ENCODE measurements at places on chromosomes 2 and 18.

- no peak for DNase-seq
These were observed 366.5 kb upstream of the POU3F3 start for GRCh38 chr2:104487366-104487765.

DNA sequence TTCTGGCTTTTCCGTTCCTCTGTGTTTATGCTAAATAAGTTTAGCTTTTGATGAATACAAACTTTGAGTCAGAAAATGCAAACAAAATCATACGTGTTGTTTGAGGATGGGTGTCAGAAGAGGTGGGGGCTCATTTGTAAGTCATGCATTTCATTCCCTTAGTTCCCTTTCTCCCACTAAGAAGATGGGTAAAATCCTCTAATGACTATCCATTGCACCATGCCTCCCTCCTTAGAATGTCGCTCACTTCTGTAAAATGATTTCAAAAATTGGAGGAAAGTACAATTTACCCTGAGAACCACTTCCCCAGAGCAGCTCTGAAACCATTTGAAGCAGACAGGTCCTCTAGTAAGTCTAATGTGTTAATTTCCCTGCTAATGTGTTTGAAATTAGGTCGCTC, 629.6 kb upstream of the VRK2 start:
- DNase-seq = no peak

- no peak for DNase-seq
These were observed 23.4 kb downstream of the FBLN7 start for GRCh38 chr2:112161431-112162145.

- DNase-seq = no peak
These were observed 42.5 kb downstream of the SPATS2L start for GRCh38 chr2:200348897-200349563.

- DNase-seq = no peak
These were observed 438.4 kb upstream of the KLHL29 start for GRCh38 chr2:22946553-22946952.

GRCh38 chr2:124832521-124832920, 807.4 kb downstream of the CNTNAP5 start:
- no peak for DNase-seq

- DNase-seq = no peak
These were observed 9.7 kb upstream of the SLC39A10 start for GRCh38 chr2:195647302-195647701.

- no peak for DNase-seq
These were observed 28.4 kb upstream of the GTF2A1L start for GRCh38 chr2:48589170-48589767.

DNA sequence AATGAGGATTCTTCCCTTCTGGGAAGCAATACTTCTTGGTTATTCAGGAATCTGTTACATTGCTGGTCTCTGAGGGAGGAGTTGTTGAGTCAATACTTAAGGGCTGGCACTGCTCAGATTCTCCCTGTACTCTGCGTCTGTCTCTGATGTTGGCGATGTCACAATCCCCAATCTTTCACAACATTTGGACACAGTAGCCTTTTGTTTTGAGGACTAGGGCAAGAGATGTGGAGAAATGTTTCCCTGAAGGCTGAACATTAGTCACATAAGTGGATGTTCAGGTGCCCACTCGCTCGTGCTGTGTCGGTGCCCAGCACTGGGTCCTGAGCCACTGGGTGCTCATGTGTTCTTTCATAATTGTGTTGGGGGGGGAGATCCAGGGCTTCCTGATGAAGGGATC, 55.0 kb downstream of the MAPK4 start:
- no peak for DNase-seq

DNA sequence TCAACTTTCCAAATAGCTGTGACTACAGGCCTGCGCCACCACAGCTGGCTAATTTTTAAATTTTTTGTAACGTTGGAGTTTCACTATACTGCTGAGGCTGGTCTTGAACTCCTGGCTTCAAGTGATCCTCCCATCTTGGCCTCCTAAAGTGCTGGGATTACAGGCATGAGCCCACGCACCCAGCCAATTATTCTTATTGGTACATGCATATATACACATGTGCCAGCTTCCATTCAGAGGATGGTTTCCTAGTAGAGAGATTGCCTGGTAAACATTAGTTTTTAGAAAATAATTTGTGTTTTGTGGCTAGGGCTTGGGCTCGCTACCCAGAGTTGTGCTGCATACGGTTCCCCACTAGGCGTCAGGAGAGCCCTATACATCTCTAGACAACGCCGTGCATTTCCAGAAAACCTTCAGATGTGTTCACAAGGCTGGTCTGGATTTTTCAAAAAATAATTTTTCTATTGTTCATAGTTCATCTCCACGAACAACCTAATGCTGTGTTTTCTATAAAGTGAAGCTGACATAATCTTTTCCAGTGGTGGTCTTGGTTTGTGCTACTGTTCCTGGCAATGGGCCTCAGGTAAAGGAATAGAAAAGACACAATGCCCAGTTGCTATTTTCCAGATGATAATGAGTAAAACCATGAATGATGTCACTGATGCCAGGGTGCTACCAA, 14.6 kb upstream of the AFG3L2 start:
- peak; percentile 25 for DNase-seq

DNA sequence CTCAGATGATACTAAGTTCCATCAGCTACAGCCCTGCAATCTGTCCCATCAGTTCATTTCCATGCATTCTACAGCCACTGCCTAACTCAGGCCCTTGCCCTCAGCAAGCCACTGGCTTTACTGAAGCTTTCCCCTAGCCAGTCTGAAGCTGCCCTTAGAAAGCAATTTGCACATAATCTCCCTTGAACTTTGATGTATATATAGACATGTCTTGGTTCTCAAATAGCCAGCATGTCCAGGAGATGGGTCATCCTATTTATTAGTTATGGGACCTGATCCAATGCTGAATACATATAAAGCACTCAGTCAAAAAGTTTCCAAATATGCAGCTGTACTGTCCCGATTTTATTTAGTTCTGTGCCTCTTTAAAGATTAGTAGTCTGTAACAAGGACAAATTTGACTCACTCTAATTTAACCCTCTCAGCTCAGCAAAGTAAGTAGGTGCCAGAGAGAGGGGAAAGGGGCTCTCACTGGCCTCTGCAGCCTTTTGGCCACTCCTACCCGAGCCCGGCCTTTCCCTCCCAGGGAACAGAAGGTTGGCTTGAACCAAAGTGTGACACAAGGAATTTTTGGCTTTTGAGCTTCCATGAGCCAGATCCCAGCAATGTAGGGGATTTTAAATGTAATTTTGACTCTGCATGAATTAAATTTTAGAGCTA, 70.7 kb downstream of the CCDC93 start:
- no peak for DNase-seq

GRCh38 chr18:74163019-74163660, 14.8 kb downstream of the TIMM21 start:
- DNase-seq = no peak

GRCh38 chr2:196080526-196080925, 11.9 kb upstream of the DNAH7 start:
- DNase-seq = no peak

- no peak for DNase-seq
These were observed 35.4 kb downstream of the BARD1 start for GRCh38 chr2:214774108-214774507.

DNA sequence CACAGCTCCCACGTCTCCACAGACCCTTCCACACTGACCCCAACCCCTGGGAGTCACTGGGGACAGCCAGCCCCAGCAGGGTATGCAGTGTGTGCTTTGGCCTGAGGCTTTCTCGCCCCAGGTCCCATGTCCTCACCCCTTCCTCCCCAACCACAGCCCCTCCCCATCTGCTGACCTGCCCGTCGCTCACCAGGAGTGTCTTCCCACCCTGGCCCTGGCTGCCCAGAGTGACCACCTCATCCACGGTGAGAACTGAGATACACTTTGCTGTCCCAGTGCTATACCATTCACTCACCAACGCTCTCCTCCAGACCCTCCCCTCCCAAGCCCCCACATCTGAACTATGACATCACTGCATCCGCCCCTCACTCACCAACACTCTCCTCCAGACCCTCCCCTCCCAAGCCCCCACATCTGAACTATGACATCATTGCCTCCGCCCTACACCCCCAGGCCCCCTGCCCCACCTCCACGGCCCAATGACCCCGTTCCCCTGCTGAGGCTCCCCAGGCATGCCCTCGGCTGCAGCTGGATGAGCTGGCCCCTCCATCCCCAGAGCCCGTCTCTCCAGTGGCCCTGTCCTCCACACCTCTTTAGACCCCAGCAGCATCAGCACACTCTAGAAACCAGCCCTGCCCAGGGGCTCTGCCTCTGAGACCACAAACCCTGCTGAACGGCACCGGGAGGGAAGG, 55.2 kb downstream of the ANKMY1 start:
- no peak for DNase-seq

GRCh38 chr2:212733273-212733672, 194.7 kb upstream of the ERBB4 start:
- DNase-seq = no peak

DNA sequence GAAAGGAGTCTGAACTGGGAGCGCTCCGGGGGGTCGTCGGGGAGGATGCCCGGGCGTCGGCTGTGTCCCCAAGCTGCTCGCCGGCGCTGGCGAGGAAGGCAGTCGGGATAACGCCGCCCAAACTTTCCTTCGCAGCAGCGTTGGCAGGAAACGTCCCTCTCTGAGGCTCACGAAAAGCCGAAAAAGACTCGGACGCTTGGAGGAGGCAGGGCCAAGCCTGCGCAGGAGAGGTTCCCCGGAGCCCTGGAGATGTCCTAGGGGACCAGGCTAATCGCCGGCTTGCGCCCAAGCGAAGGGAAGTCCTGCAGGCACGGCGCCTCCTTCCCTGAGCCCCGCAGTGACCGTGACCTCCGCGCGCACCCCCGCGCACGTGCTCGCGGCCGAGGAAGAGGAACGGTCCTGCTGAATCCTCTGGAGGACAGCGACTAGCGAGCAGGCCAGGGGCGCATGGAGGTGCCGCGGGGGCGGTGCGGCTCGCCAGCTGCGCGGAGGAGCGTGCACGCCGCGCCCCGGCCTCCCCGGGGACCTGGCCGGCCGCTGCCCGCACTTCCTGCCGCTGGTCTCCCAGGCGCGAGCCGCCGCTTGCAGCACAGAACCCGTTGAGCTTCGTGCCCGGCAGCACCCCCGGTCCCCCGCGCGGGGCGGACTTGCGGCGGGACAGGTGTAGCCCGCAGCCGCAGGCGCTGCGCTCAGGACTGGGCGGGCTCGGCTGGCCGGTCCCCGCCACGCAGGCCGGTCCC, at the start of gene SH3RF3:
Gene SH3RF3 (plus strand): TSS at position 590 of the 740 bp plus-strand sequence.
- no peak for DNase-seq

- no peak for DNase-seq
These were observed 186.0 kb upstream of the EPHA4 start for GRCh38 chr2:221758076-221758475.

GRCh38 chr2:203707530-203707929, 1.1 kb downstream of the CD28 start:
- no peak for DNase-seq

- DNase-seq = no peak
These were observed 6.6 kb upstream of the PTMA start for GRCh38 chr2:231701456-231702373.

DNA sequence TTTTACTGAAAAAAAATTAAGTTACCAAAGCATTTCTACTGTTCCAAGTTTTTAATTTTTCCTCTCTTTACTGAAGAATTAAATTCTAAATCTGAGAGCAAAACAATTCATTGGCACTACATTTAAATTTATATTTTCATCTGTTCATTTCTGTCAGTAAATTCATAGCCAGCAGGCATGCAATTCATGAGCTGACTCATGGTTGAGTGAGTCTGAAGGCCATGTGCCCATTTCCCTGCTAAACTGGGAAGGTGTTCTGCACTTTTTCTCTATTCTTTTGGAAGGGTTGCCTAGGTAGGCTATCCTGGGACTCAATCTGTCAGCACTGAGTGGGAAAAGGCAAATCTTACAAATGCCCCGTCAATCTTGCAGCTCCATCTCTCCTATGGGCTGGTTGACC, 88.7 kb downstream of the KLHL14 start:
- no peak for DNase-seq

GRCh38 chr2:71235930-71236587, 9.2 kb upstream of the PAIP2B start:
- DNase-seq = no peak

DNA sequence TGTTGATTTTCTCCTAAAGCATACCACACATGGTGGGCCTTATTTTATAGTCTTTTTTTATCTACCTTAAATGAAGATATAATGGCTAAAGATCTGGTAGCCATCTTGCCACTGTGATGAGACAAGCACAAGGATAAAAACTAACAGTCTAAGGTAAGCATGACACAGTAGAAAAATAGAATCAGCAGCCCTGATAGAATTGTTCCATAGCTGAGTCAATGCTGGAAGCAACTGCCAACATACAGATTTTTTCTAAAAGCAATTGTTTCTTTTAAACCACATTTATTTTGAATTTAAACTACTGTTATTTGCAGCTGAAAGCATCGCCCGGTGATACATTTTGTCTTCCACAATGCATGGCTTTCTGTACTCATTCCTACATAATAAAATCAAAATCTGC, 1091.5 kb upstream of the CHAC2 start:
- no peak for DNase-seq

- no peak for DNase-seq
These were observed 6.1 kb downstream of the CHMP1B start for GRCh38 chr18:11857177-11857887.

DNA sequence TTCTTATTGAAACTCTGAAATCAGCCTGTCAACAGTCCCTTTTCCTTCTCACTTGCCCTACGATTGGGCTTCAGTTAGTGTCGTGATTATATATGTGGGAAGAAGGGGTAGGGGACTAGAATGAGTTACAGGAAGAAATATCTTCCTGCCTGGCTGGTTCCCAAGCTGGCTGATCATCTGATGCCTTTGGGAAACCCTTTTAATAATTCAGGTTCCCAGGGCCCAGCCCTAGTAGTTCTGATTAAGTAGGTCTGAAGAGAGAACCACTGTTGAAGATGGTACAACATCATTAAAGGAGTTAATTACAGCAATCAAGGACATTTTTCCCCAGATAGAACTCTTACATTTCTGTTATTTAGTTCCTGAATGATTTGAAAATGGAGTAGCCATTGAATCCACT, 110.1 kb upstream of the EML6 start:
- DNase-seq = no peak

GRCh38 chr2:242020196-242021004, 150.9 kb downstream of the RTP5 start:
- DNase-seq = no peak

- no peak for DNase-seq
These were observed 45.2 kb upstream of the SULT1C3 start for GRCh38 chr2:108194409-108195132.

DNA sequence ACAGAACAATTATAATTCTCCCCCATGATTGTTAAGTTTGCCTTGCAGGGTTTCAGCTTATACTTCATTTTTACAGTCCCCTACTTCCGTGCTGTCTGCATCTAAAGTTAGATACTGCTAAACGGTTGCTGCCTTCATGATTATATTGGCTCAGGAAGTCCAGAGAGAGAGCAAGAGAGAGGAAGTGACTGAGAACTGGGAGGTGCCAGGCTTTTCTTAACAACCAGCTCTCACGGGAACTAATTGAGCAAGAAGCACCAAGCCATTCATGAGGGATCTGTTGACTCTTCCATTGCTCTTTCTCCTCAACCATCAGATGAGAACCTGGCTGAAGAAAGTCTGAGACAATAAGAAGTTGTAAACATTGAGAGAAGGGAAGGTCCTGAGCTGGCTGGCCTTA, 125.5 kb upstream of the SIX2 start:
- DNase-seq = no peak

GRCh38 chr2:186724736-186725135, 30.9 kb downstream of the FAM171B start:
- no peak for DNase-seq

Measured in activated T-helper 9 cell treated with anti-CD3 and anti-CD28 coated beads, Interleukin-2, amount 50 U/mL, for 16 hours (primary cell).